ENCODE measurements at places on chromosomes 16 and 17.

GRCh38 chr17:78745407-78746088, 36.5 kb downstream of the CYTH1 start:
- no peak for DNase-seq

DNA sequence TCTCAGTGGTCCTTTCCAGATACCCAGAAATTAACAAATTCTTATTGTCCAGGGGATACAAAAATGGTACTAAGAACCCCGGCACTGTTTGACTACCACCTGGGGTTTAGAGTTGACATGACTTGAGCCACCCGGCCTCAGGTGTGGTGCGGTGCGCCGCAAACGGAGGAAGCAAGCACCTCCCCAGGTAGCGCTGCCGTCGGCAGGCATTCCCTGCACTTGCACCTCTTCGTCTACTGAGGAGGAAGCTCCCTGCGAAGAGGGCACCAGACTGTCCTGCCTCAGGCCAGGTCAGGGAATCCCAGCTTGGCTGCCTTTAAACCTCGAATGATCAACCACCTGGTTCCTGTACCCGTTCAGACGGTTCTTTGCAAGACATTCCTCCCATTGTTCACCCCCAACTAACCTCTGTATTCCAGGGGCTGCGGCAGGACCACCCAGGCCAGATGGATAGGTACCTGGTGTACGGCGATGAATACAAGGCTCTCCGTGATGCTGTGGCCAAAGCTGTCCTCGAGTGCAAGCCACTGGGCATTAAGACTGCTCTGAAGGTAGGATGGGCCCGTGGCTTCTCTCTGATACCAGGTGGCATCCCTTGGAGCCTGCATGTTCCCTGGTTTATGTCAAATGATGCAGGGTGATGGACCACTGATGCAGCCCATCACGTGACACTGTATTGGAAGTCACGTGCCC, 40.8 kb upstream of the ENDOV start:
- no peak for DNase-seq

DNA sequence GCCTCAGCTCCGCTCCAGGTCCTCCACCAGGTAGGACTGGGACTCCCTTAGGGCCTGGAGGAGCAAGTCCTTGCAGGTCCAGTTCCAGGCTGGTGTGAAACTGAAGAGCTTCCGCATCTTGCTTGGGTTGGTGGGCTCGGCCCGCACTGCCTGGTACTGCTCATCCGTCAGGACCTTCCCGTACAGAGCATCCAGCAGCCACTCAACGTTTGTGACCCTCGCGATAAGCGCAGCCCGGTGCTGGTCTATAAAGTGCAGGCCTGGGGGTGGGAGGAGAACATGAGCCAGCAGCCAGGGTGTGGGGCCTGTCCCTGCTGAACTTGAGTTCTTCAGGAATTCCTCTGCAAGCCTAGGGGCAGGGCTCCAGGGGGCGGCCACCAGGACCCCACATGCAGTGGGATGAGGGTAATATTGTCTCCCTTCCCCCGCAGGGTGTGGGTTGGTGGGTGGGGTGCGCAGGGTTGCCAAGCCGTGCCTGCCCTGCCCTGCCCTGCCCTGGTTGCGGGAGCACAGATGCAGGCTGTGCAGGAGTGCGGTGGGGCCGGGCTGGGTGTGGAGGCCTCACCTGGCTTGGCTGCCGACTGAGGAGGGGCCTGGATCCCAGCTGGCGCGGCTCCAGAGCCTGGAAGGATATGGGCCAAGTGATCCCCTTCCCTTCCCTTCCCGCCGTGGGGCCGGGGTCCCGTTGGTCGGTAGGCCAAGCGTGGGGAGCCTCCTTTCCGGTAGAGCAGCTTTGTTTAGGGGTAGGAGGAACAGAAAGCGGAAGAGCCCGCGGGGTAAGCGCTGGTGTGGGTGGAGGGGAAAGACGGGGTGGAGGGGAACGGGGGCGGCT, 762 bp downstream of the PYCARD start:
- DNase-seq, result no peak

DNA sequence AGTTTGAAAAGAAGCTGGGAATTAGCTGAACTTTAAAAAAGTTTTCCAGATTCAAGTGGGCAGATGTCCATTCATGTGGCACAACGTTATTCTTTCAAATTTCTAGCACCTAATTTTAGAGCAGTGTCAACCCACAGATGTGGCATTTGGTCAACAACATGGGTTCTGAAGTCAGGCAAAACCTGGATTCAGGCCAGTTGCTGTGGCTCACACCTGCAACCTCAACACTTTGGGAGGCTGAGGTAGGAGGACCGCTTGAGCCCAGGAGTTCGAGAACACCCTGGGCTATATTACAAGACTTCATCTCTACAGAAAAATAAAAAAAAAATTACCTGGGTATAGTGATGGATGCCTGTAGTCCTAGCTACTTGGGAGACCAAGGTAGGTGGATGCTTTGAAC, 380.2 kb upstream of the SALL1 start:
- no peak for DNase-seq

DNA sequence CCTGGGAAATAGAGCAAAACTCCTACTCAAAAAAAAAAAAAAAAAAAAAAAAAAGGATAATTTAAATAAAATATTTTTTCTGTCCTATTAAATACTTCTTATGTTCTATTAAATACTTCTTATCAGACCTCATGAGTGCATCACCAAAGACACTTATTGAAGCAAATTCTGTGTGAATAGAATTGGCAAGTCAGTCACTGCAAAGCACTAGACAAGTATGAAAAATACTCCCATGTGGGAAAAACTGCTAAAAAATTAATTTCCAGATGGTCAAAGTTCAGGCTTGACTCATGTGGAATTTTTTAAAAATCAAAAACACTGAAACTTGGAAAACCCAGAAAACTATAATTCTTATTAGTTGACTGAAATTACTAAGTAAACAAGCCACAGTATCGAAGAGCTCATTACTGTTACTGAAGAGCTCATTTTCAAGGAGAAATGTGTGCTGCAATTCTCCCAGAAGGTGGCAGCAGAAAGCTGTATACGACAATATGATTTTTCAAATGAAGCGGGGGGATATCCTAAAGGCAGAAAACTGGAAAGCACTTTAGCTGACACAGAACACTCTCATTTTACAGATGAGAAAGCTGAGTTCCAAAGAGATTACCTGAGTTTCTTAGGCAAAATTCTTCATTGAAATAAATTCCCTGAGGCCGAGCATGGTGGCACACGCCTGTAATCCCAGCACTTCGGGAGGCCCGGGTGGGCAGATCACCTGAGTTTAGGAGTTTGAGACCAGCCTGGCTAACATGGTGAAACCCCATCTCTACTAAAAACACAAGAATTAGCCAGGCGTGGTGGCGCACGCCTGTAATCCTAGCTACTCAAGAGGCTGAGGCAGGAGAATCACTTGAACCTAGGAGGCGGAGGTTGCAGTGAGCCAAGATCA, 15.9 kb upstream of the FBXO47 start:
- no peak for DNase-seq

- DNase-seq, result no peak
Measured at GRCh38 chr17:19720631-19721426, 4.4 kb upstream of the SLC47A2 start.

GRCh38 chr16:66289051-66289680, 77.3 kb upstream of the CDH5 start:
- DNase-seq, result no peak

DNA sequence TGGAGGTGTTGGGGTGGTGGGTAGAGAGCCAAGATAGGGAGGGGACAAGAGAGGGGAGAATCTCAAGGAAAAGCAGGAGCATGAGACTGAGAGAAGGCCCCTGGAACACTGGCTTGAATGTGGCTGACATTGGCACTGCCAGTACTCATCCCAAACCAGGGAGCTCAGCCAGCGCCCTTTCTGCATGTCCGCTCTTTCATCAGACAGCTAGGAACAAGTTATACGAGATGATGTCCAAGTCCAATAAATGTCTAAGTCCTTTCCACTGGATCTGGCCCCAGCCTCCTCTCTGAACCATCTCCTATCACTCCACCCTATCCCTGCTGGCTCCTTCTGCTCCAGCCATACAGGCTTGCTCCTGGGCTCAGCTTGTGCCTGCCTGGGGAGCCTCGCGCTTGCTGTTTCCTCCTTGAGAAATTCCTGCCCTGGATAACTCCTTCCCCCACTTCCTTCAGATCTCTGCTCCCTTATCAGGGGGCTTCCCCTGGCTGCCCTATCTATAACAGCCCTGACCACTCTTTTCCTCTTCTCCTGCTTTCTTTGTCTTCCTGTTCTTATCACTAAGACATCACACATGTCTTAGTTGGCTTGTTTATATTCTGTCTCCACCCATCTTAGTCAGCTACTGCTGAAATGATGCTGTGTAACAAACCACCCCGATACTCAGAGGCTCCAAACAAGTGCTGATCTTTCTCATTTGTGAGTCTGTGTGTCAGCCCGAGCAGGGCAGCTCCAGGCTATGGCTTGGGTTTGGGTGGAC, 37.1 kb upstream of the MEOX1 start:
- DNase-seq, result no peak

- DNase-seq, result no peak
Measured at GRCh38 chr17:49848019-49848473, at the start of gene TAC4. TSS of gene TAC4 (minus strand) at chr17:49848069. CDS start at chr17:49848017, 52 bp downstream.

GRCh38 chr17:59409336-59410048, 78.0 kb downstream of the YPEL2 start:
- DNase-seq, result no peak

- no peak for DNase-seq
Measured at GRCh38 chr17:38403491-38403890, 24.8 kb upstream of the ARHGAP23 start.

DNA sequence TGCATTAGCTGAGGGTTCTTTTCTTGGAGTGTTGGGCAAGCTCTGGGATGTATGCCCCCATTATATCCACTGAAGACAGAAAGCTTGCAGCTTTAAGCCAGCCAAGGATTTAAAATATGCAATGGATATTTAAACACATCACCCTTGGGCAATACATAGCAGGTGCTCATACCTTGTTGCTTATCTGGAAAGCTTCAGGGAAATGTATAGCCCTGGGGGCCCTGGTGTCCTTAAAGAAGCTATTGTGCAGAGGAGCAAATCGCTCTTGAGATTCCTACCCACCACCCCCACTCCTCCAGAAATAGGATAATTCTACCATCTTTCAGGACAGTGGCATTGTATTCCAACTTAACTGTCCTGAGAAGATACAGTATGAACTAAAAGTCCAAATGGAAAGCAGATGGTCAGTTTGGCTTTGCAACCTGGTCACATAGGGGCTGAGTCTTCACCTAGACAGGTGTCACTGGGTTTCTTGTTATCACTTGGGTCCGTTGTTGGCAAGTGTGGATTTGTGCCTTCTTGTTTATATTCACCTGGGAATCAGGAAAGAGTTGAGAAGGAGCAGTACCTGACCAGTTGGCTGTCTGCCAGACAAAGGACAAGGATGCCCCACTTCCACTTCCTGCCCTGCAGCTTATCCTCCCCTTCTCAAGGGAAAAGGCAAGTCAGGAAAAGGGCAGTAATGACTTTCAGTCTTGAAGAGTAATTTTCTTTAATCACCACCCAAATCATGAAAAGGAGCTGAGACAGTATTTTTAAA, 3.4 kb downstream of the ANKRD40CL start:
- DNase-seq, result no peak
